NCI-H2081 treated with DMSO at 0.1 percent for 48 hours (cell line): ENCODE measurements at places on chromosomes 1 and 21.

GRCh38 chr1:95219407-95219806 lies 14.6 kb upstream of the RWDD3 start:
- DNase-seq, result no peak

DNA sequence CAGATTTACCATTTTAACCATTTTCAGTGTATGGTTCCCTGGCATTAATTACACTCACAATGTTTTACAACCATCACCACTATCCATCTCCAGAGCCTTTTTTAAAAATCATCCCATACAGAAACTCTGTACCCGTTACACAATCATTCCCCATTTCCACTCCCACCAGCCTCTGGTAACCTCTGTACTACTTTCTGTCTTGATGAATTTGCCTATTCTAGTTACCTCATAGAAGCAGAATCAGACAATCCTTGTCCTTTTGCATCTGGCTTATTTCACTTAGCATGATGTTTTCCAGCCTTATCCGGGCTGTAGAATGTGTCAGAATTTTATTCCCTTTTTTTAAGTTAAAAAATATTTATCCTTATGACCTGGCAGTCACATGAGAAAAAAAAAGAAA lies 33.0 kb downstream of the PGM1 start:
- DNase-seq, result no peak

DNA sequence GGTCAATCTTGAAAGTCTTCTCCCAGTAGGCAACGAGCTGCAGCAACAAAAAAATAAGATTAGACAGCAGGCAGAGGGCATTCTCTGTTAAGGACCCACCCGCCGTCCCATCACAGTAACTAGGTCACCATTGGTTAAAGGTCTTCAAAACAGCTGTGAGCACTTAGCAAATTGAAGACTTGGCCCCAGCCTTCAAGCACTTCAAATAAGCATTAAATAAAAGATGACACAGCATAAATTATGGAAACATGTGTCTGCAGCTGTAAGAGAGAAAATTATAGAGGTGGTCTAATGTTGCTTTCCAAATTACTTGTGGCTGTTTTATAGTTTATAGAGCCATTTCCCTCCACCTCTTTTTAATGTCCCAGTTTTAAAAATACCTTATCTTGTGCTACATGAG lies 61.2 kb downstream of the VANGL1 start:
- no peak for DNase-seq

GRCh38 chr1:187384504-187384903 lies 555.8 kb downstream of the PLA2G4A start:
- DNase-seq, result no peak

- DNase-seq, result no peak
Measured at GRCh38 chr1:53341961-53342707, 14.3 kb upstream of the LRP8 start.

GRCh38 chr1:10898921-10899320 lies 102.5 kb upstream of the CASZ1 start:
- DNase-seq, result no peak

DNA sequence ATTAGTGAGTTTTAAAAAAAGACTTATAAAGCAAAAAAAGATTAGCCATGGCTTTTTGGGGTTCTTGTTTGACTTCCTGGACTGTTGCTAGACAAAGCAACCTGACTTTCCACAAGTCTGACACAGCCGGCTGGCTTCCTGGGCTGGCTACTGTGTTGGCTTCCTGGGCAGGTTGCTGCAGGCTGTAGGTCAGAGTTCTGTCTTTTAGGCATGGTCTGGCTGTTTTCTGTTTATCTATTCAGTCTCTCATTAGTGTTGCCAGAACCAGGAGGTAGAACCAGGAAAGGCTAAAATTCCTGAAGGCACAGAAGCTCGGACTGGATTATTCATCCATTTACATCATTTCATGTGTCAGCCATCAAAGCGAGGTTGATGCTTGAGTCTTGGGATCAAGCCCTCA lies 88.6 kb upstream of the SLC35F3 start:
- no peak for DNase-seq

GRCh38 chr1:2406451-2407041 lies 5.8 kb downstream of the PEX10 start:
- DNase-seq, result no peak

DNA sequence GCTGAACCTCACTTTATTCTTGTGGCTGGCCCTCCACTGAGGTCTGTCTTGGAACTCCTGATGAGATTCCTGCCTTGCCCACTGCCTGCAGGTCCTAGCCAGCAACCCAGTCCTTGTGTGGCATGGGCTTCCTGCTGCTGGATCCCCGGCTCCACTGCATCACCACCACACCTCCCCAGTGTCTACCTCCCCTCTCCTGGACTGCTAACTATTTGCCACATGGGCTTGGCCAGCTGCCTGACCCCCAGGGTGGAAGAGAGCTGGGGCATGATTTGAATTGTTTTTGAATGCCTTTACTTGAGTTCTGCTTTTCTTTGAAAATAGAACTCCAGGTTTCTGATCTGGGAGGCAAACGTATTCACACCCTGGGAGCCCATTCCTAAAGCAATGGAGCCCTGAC lies 41.2 kb downstream of the SPAG17 start:
- no peak for DNase-seq

DNA sequence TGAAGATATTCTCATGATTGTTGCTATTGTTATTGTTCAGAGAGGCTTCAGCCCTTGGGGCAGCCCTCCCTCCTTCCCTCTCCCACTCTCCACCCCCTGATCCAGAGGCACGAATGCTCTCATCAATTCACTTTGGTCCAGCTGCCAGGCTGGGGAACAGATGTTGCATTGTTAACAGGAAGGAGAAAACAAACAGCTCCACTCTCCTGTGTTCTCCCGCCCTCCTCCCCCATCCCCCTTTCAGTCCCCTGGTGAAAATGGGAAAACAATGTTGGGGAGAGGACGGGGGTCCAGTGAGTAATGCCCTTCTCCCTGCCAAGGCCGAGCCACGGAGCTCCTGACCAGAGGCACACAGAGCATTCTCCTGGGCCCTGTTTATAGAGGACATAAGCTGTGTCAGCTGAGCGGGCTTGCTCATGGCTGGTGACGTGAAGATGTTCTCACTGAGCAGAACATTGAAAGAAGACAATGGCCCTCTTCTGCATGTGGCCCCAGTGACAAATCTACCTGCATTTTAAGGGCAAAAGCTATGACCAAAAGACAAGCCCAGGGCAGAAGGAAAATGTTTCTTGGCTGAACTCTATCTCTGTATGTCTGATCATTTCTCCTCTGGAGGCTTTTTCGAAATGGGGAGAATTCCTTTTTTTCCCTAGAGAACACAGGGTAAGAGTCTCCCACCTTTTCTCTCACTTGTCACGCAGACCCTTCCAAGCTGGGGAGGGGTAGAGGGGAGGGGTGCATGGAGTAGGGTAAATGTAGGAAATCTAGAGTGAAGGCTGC lies 111.7 kb downstream of the GLUL start:
- DNase-seq, result no peak

DNA sequence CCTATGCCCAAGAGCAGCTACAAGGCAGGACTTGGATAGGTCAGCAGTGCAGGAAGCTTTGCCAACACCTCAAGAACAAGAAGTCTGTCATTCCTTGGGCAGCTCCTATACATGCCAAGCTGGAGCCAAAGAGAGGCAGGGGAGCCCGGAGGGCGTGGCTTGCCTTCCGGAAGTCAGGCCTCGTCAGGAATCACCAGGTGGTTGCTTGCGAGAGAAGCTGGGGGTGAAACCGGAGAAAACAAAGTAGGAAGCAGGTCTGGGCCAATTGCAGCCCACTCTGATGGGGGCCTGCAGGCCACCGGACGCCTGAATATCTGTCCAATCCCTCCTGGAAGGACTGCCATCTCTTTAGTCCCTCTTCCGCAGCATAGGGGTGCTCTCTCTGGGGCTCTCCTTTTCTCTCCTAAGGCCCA lies 794 bp upstream of the FAM76A start:
- DNase-seq, result no peak
